ENCODE measurements at places on chromosomes 5 and 9.

- no peak for DNase-seq
Measured at GRCh38 chr5:167152561-167152960, 1138.9 kb upstream of the WWC1 start.

DNA sequence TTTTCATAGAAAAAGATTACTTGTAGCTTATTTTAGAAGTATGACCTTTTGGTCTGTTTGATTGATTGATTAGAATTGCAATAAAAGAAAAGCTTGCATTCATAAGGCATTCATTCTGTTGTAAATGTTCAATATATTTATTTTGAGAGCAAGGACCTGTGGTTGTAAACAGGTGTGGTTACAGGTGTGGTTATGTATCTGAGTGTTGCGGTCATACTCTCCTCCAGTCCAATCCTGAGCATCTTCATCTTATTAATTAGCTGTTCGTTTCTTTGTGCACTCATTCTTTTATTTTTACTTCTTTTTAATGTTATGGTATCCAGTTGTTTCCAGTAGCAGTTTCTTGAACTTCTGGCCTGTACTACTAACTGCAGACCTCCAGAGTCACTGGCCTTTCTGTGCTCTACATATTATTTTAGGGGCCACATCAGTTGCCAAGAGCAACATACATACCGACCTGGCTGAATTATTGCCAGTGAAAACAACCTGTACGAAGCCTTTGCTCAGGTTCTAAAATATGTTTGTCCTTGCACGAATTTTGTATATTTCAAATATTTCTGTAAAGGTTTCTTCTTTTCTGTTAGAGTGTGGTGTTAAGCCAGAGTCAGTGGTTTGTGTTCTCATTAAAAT is 128.7 kb downstream of the CDC42SE2 start:
- no peak for DNase-seq

- DNase-seq: no peak
Measured at GRCh38 chr5:174609116-174609515, 115.3 kb upstream of the MSX2 start.

DNA sequence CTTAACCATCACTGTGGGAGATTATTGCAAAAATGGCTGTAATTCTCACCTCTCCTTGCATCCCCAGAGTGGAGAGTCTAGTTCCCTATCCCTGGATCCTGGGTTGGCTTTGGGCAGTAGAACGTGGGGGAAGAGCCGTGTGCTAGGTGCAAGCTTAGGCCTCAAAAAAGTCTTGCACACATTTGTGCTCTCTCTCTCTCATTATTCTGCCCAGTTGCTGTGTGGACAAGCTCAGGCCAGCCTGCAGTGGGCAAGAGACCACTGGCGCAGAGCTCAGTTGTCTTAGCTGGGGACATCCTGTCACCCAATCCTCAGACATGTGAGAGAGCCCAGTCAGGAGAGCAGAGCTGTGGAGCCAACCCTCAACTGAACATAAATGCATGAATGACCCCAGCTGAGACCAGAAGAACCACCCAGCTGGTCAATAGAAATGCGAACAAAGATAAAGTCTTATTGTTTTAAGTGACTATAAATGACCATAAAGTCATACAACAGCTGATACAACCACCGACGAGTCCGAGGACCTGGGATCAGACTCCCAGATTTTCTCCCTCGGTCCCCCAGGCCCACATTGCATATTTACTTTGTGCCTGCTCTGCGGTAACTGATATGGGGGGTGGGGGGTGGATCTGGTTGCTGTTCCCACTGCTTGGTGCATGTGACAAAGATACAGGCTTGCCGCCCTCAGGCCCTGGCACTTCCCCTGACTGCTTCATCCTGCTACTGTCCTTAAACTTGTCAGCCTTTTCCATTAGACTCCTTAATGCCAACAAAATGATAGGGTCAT is 166.4 kb upstream of the MVB12B start:
- DNase-seq: no peak

DNA sequence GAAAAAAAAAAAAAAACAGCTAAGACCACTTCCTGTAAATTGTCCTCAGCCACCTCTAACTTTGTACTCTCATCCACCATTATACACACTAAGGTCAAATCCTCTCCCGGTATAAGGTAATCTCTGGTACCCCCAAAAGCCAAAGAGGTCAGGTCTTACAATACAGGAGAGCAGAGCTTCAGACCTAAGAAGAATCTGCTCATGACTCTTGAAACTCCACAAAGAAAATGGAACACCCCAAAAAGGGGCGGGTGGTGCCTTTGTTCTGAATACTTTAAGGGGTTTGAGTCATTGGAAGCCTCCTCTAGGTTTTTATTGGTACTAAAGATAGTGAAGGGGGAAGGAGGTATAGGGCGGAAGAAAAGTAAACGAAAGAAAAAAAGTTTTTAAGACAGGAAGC is 69.8 kb downstream of the COL15A1 start:
- DNase-seq: no peak

All from activated CD8-positive, alpha-beta memory T cell treated with anti-CD3 and anti-CD28 coated beads for 1 hour (primary cell).